ENCODE measurements at places on chromosomes 2 and 18.

GRCh38 chr2:234650911-234651310 is 154.0 kb upstream of the ARL4C start:
- DNase-seq: no peak

- DNase-seq: no peak
Observed at GRCh38 chr2:143768991-143769390, 639.8 kb downstream of the ARHGAP15 start.

DNA sequence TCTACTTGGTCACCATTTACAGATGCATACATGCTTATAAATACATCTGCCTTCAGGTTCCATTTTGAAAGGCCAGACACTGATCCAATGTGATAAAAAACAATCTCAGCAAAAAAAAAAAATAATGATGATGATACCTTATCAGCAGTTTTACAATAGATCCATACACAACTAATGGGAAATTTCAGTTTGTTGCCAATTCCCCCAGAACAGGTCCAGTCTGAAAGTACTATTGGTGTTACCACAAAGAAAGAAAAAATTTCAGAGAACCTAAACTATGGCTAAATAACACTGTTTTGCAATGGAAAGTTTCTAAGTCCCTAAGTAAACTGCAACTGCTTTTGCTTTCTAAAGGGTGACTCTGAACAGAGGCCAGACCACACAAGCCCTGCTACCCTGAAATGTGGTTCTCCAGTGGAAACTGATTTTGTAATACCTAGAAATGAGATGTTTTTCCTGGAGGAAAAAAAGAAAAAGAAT is 54.1 kb downstream of the LPIN2 start:
- DNase-seq: peak; percentile 68

DNA sequence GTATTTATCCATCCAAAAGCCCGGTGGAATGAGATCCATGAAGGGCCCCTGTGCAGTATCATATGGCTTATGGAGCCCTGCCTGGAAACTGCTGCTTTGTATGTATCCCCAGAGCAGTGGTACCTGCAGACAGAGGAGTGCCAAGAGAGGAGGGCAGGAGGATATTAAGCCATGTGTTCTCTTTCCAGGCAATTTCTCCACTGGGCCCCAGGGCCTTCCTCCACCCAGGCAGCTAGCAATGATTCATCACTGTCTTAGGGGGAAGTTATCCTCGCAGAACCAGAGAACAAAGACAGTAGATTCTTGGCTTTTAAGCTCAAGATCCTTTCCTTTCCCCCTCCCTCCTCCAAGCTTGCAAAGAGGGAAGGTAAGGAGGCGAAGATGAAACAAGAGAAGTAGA is 98.1 kb downstream of the LRRC30 start:
- DNase-seq: peak; percentile 28

- no peak for DNase-seq
Observed at GRCh38 chr2:213086571-213086970, 64.8 kb downstream of the IKZF2 start.

GRCh38 chr2:36618381-36618780 is 20.4 kb upstream of the FEZ2 start:
- DNase-seq: peak; percentile 78

- no peak for DNase-seq
Observed at GRCh38 chr2:86512034-86512433, 51.2 kb downstream of the CHMP3 start.

- DNase-seq: no peak
Observed at GRCh38 chr2:44930274-44931197, 11.0 kb upstream of the SIX3 start.

GRCh38 chr2:235510318-235510717 is 16.5 kb downstream of the AGAP1 start:
- DNase-seq: no peak

DNA sequence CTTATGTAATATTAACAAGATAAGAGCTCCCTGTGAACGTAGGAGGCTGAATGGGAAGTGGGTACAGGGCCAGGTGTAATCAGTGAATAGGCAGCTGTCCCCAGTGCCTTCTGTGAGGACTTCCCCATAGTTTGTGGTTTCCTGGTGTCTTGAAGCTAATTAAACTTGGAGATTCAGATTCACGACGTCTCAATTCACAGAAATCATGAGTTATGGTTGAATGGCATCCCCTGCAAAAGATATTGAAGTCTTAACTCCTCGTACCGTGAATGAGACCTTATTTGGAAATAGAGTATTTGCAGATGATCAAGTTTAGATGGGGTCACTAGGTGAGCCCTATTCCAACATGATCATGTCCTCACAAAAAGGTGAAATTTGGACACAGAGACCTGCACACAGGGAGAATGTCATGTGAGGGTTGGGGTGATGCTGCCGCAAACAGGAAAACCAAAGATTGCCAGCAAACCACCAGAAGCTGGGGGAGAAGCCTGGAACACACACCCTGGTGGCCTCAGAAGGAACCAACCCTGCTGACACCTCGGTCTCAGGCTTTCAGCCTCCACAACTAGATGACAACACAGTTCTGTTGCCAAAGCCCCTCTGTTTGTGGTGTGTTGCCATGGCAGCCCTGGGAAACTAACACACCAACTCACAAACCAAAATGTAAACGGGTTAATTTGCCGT is 13.2 kb downstream of the ARL4C start:
- DNase-seq: peak; percentile 34

- DNase-seq: no peak
Observed at GRCh38 chr18:63286926-63287325, 32.6 kb downstream of the BCL2 start.

DNA sequence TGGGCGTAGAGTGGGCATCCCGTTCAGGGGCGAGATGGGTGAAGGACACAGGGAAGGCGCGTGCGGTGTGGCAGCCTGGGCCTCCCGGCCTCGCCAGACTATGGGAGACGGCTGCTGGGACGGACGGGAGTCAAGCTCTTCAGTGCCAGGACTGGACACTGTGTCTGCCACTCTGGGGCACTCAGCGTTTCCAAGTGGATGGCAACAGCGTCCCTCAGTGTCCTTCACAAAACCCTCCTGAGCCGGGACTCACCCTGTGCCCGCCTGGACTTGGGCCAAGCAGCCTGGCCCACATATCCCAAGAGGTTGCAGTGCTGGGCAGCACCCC is 16.3 kb upstream of the BOK start:
- DNase-seq: no peak

- no peak for DNase-seq
Observed at GRCh38 chr2:49045083-49045482, 109.2 kb downstream of the FSHR start.

DNA sequence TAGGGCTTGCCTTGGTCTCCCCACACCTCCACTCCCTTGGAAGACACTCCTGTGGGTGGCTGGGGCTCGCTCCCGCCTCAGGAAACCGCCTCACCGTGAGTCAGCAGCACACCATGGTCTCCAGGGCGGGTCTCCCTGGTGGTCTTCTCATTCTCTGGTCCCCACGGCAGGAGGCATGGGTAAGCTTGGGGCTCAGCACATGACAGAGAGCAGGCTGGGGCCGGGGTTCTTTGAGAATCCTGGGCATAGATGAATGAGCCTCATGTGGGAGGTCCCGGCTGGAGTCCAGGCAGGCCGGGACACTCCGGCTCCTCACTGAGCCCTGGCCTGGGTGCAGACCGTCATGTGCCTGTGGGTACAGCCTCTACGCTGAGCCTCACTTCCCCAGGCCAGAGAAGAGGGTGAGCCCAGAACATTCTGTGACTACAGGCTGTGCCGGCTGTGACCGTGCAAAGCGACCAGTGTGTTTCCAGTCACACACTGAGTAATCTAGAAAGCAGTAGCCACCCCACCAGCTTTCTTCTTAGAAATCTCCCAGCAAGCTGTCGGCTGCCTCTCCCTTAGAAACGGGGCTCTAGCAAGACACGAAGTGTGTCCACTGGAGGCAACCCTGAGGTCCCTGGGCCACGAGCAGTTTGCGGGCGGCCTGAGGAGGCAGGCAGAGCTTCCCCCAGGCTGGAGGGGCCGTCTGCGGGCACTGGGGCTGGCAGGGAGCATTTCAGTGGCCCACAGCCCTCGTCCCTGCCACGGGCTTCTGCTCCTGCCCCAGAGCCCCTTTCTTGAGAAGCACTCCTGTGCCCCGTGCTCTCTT is 93.1 kb downstream of the RHOB start:
- DNase-seq: no peak

DNA sequence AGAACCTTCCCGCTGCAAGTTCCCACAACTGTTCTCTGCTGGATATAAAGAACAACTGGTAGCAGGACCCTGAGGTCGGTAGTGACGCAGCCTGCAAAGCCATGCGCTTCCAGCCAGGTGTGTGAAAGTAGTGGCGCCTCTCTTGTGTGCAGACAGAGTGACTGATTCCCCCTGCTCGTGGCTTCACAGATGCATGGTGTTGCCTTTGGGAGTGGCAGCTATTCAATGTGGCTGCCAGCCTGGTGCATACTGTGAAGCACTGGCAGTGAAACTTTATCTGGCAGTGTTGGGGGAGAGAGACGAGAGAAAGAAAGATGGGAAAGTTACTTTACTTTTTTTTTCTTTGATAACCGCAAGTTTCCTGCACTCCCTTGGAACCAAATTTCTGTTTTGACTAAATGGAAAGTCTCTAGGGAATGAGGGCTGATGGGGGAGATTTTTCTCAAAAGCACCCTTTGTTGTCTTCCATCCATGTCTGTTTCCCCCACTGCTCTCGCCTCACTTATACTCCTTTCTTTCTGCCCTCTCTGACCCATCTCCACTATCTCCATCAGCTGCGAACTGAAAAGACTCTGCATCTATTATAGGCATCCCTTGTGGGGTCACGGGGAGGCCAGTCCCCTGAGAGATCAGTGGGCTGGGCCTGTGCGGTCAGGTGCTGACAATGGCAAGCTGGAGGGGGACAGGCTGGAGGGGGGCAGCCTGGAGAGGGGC is 90.0 kb upstream of the TNP1 start:
- DNase-seq: no peak

- no peak for DNase-seq
Observed at GRCh38 chr2:96517079-96517478, 11.9 kb upstream of the NEURL3 start.

DNA sequence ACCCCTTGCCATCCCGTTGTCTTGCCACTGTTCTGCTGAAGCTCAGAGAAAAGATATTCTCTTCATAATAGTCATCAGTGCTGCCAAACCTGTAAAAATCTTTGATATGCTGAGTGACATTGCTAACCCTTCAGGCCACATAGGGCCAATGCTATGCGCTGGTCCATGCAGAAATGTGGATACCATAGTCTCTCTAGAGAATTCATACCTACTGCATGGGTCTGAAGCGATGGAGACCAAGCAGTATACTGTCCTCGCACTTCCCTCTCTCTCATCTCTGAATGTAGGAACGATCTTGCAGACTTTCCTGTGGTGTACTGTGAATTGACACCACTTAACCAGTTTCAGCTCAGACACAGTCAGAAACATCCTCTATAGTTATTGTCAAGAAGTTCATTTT is 17.9 kb upstream of the ANKRD44 start:
- no peak for DNase-seq

DNA sequence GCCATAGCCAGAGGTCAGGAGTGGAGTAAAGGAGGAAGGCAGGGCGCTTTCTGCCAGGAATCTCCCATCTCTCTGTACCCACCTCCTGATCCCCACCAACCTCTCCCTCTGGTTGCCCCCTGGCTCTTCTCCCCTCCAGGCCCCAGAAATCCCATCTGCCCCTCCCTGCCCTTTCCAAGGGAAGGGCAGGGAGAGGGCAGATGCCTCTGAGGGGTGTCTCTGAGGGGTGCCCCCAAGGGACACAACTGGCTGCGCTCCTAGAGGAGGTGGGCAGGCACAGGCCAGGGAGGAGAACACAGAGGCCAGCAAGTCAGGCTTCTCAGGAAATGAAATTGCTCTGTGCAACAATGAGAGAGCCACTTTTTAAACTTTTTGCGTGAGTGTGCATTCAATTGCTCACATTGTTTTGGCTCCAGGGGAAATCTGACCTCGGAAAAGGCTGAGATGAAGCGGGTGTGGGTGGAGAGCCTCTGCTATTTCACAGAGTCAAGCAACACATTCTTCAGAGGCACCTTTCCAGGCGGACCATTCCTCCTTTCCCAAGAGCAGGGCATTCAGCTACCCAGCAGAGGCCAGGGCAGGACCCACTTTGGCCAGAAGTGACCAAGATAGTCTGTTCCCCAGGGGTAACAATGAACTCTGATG is 125.5 kb downstream of the SMAD7 start:
- peak; percentile 61 for DNase-seq

DNA sequence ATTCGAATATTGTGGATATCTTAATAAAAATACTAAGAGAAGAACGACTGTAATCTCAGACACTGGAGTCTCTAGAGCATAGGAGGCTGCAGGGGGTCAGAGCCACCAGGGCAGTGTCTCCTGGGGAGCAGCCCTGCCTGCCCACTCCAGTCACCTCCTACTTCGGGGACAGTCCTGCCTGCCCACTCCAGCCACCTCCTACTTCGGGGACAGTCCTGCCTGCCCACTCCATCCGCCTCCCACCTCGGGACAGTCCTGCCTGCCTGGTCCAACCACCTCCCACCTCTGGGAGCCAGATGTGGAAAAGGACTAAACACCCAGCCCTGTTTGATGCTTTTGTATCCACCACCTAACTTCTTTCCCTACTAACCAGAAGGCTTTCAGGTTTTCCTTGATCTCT is 350.1 kb upstream of the SMIM21 start:
- DNase-seq: no peak

DNA sequence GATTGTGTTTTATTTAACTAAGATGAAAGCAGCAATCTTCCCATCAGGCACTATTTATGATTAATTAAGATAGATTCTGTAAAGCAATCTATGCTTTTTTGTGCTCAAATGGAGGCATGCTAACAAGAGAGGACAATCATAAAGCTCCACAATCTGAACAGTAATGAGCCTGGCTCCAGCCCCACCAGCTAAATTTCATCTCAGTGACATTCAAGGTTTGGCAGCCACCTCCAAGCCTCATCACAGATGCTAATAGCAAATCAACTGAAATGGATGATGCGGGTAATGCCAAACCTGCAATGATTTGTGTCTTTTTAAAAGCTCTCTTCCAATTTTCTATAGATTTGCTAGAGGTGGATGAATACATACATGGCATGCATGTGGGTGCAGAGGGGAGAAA is 456.6 kb downstream of the TDRD15 start:
- DNase-seq: no peak

GRCh38 chr2:68948710-68949109 is 4.0 kb downstream of the GKN2 start:
- DNase-seq: no peak

DNA sequence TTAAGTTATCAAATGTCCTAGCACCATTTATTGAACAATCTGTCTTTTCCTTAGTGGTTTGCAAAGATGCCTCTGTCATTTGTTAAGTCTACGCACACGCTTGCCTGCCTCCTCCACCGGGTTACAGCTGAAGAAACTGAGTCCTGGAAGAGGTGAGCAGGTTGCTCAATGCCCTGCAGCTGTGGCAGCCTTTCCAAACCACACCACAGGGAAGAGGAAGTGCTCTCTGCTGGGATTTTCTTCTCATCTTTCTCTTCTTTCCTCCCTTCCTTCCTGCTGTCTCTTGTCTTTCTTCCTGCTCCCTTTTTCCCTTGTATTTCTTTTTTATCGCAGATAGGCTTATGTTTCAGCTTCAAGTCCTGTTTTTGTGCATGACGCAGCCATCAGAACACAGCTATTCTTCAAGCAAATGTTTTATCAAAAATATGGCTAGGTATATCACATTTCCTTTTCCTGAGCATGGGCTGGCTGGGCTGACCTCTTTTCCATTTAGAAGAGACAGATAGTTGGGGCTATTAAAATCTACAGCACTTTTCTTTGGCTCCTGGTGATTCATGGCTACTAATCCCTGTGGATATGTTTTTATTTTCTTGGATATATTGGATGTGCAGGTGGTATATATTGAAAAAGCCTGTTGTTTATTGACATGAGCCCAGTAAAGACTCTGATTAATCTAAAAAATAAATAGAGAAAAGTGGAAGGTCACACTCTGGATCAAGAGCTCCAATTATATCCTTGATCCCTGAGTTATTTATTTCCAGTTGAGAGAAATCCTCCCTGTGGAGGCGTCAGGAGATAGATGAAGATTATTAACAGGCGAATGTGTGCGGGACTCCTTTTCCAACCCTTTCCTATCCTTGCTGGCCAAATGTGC is 214.6 kb downstream of the TSN start:
- DNase-seq: no peak

Data from lung microvascular endothelial cell (primary cell).